ENCODE measurements at places on chromosomes 3 and 15.

- DNase-seq, result no peak
These were observed 44.6 kb downstream of the GLDN start for GRCh38 chr15:51386029-51386428.

- DNase-seq, result no peak
These were observed 127.1 kb downstream of the PTPRG start for GRCh38 chr3:61688307-61688984.

- no peak for DNase-seq
These were observed 189.3 kb downstream of the NFKBIZ start for GRCh38 chr3:102038477-102039142.

- no peak for DNase-seq
These were observed 43.2 kb downstream of the EPHB3 start for GRCh38 chr3:184604615-184605290.

- no peak for DNase-seq
These were observed 456.6 kb downstream of the MAGI1 start for GRCh38 chr3:65582012-65582717.

- DNase-seq, result no peak
These were observed 14.5 kb downstream of the RIOX2 start for GRCh38 chr3:97957617-97958311.

DNA sequence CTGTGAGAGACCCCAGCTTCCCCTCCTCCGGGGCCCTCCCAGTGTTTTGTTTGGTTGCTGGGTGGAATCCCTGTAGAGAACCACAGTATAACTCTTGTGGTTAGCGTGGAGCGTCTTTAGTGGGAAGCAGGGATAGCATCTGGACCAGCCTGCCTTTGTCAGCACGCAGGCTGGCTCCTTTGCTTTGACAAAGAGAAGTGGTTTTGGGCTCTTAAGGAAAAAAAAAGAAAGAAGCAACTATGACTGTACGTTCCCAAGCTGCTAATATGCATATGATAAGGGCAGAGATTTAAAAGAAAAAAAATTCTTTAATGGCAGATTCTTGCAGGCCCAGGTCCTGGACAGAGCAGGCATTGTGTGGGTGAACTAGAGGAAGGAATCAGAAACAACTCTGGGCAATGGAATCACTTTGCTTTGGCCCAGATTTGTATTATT, 340.8 kb upstream of the CTDSPL start:
- peak; percentile 44 for DNase-seq

DNA sequence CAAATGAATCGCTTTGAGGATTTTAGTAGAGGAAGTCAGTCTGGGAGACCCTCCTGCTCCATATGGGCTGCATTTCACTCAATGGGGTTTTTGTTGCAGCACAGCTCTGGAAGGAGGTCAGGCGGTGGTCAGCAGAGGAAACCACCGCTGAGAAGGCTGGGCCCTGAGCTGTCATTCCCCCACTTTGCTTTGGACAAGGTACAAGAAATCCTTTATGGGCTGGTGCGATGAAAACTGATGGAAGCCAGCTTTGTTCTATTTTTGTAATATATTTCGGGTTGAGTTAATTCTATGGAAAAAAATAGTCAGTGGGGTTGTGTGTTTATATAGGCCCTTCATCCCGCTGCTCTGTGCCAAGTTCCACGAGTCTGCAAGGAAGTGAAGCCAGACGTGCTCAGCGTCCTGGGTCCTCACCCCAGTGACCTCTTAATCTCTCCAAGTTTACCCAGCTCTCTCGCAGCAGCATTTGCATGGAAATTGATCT, 157.1 kb upstream of the TMC3 start:
- peak; percentile 59 for DNase-seq

DNA sequence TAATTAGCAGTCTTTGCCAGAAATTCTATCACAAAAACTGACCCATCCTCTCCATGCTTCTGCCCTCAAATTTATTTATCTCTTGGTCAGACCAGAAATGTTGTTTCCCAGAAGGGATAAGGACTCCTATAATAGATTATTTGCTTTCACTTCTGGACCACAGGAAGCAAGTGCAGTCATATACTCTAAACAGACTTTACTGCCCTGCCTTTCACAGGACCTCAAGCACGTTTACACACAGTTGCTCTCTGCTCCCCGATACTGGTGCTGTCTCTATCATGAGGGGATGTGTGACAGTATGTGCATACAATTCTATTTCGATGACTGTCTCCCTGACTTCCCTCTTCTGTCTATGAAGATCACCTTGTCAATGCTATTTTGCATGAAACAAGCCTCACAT, 205.5 kb upstream of the TGFBR2 start:
- DNase-seq, result no peak

DNA sequence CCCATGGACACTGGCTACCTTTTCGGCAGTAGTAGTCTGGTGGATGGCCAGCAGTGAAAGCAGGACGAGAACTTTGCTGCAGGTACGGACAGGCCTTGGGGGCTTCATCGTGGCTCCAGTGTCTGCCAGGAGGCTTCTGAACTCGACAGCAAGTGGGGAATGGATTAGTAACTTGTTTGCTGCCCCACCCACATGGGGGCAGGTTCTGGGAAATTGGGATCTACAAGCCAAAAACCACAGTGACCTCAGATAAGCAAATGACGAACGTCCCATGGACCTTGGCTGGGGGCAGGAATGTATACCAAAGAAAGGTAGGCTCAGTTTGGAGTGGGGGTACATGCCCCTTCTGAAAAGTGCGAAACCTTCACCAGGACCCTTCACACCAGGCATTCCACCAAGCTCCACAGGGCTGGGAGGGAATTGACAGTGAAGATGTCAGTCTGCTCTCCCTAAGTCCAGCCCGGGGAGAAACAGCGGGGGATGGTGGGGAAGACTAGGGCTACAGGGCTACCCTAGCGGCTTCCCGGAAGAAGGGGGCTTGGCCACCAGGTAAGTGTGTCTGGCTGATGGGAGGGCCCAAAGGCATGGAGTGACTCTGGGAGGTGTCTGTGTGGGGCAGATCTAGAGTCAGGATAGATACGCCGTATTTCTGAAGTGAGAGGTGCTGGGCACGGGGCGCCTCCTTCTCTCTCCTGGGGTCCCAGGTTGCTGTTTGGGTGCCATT, at the start of gene ITIH4:
Gene ITIH4 (minus strand): TSS at position 138 of the 724 bp plus-strand sequence. CDS start 30 bp downstream, at position 108.
- DNase-seq, result no peak

GRCh38 chr3:132641837-132642538, 17.6 kb downstream of the ACAD11 start:
- peak; percentile 52 for DNase-seq

DNA sequence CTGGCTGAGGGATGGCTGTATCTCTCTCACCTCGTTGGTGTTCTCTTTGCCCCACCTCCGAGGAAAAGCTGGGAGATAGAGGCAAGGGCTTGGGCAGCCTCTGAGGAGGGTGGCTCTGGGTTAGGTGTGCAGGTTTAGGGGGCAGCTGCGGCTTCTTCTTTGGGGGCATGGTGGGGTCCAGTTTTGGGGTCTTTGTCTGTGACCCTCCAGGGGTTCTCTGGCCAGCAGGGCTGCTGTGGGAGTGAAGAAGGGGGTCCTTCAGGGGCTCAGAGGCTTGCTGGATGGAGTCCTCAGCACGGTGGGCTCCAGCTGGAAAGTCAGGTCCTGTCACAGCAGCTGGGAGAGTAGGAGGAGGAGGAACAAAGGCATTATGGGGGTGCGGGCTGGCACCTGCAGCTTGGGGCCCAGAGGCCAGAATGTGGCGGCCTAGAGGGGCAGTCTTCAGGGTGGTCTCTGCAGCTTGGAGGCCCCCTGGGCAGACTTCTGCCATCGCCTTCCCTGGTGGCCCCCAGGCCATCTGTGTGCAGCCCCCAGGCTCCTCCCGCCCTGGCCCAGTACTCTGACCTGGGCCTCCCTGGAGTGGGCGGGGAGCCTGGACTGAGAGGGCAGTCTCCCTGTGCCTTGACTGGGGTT, 7.0 kb downstream of the XIRP1 start:
- no peak for DNase-seq

- DNase-seq, result no peak
These were observed 238.7 kb downstream of the TBL1XR1 start for GRCh38 chr3:176958560-176958959.

DNA sequence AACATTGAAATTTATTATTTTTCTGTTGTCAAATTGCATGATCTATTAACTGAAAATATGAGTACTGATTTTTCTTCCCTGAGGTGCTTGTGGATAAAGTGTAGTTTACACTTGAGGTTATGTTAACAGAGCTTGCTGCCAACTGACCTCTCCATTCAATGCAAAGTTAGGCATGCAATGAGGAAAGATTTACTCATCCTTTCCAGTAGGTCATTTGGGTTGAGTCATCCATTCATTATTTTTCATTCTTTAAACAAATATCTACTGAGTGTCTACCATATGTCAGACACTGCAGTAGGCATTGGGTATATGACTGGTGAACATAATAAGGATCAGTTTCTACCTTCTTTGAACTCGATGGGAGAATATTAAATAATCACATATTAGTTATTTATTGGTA, 604.1 kb downstream of the EDEM1 start:
- peak; percentile 2 for DNase-seq

DNA sequence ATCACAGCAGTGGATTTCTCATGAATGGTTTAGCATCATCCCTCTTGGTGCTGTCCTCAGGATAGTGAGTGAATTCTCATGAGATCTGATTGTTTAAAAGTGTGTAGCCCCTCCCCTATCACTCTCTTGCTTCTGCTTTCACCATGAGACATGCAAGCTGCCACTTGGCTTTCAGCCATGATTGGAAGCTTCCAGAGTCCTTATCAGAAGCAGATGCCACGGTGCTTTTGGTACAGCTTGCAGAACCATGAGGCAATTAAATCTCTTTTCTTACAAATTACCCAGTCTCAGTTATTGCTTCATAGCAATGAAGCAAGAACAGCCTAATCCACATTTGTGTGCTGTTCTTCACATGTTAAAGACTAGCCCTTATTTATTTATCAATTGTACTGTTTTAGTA, 495.2 kb upstream of the EPHA6 start:
- peak; percentile 4 for DNase-seq

DNA sequence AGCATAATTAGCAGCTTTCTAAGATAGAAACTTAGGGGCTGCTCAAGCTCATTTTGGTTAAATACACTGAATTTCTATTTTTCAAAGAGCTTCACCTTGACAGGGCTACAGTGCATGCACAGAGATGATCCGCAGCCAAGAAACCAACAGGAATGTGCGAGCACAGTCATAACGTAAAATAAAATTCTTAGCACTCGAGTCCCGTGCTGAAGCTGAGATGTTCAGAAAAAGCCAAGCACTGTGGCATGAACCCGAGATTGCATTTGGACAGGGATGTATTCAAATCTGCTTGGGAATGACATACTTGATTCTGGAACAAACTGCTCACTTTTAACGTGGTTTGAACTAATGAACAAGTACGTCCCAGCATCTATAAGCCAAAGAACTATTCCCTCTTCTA, 340.3 kb downstream of the FOXP1 start:
- DNase-seq, result no peak

GRCh38 chr15:57436166-57436565, 59.9 kb downstream of the CGNL1 start:
- DNase-seq, result no peak

DNA sequence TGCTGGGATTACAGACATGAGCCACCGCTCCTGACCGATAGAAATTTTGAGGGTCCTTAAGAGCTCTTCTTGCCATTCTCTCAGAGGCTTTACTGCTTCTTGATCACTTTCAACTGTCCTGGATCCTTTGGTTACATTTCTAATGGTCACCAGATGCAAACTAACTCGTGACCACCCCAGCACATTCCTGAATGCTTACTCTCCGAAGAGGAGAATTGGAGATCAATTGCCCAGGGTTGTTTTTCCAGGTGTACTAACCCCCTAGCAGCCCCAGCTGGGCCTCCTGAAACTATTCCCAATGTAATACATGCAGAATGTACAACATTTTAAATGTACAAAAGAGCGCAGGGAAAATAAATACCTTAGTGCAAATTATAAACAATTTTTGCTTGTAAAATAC, 65.1 kb upstream of the TBL1XR1 start:
- DNase-seq, result peak; percentile 33

- no peak for DNase-seq
These were observed 1.7 kb downstream of the SEMA5B start for GRCh38 chr3:123025642-123026521.

DNA sequence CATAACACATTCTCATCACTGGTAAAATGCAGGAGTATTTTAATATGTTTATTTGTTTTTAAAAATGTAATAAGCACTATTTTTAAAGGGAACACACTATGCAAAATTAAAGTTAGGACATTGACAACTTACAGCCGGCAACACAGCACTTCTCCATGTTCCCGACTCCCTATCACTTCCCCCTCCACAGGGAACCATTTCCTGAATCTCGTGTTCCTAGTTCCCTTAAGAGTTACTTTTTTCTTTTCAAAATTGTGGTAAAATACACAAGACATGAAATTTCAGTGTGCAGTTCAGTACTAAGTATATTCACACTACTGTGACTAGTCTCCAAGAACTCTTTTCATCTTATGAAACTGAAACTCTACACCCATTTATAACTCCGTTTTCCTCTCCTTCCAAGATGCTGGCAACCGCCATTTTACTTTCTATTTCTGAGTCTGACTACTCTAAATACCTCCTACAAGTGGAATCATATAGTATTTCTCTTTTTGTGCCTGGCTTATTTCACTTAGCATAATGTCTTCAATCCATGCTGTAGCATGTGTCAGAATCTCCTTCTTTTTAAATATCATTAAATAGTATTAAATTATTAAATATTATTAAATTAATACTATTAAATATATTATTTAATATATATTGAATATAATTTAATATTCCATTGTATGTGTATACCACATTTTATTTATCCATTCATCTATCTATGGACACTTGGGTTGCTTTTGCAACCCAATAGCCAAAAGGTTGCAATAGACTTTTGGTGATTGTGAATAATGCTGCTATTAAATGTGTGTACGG, 25.9 kb upstream of the UBE2Q2 start:
- no peak for DNase-seq

DNA sequence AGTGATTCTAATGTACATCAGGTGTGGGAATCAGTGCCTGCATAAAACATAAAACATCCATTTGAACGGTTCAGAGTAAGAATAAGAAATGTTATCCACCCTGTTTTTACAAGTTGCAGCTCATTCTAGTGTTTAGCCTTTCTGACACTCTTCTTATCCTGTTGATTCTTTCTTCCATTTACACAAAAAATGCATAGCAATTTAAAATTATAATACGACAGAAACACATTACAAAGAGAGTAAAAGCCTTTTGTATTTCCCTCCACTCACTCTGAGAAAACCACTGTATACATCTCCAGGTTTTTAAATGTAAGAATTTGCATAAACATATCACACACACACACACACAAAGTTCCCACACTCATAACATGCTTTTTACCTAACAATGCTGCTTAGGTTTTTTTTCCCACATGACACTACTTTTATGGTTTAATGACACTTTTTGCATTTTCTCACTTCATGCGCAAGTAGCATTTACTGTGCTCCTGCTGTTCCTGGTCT, 199.8 kb downstream of the CNTN6 start:
- no peak for DNase-seq
